ENCODE measurements at places on chromosomes 2 and 18.

DNA sequence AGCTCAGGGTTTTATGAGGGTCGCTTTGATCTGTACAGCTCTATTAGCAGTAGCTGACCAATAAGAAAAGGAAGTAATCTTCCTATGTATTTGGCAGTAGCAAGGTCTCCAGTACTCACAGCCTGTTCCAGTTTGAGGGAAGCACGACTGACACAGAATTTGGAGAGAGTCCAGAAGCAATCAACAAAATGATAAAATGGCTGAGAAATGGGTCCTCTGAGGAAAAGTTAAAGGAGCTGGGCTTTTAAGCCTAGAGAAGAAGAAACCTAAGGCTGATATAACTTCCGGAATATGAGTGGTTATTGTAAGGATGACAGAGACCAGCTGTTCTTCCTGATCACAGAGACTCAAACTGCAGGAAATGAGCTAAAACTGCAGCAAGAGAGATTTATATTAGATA, 382.8 kb downstream of the GPD2 start:
- DNase-seq = no peak

DNA sequence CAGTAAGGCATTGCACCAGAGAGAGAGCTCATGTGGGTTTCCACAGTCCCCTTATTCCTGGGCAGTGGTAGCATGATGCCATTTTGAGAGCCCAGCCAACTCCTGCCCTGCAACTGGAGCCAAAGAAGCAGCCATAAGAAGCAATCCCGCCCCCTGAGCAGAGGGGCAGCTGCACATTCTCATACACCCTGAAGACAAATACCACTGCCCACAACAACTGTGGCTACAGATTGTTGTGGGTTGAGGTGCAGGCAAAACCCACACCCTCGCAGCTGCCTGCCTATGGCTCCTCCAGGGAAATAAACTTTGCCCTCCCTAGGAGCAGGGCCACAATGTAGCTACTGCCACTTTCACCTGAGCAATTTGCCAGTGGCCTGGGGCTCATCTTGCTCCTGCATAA, 219.4 kb upstream of the NRXN1 start:
- no peak for DNase-seq

DNA sequence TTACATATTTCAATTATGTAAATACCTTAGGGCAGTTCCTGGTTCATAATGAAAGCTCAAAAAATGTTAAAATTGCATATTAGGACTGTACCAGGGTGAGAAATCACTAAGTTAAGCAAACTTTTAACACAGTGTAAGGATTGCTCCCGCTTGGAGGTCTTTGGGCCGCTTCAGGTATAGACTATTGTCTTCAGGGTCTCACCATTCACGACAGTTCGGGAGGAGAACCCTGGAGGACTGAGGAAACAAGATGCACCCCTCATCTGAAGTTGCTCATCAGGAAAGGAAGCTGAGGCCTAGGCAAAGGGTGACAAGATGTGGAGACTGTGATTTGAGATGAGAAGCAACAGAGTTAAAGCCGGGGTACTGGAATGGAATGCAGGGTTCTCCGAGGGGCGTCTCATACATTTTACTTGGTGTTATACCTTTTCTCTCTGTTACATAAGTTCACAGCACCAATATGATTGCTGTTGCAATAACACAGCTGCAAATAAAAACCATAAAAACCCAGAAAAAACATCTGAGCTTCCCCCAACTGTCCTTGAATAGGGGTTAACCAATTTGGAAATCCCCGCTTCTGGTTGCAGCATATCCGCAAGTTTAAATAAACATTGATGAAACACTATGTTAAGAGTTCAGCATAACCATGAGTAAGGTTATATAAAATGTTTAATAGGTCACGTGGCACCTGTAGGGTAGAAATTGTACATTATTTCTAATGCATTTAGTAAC, 40.1 kb downstream of the FBXO48 start:
- no peak for DNase-seq

GRCh38 chr2:20596973-20597859, 53.7 kb downstream of the HS1BP3 start:
- DNase-seq = peak; percentile 63

DNA sequence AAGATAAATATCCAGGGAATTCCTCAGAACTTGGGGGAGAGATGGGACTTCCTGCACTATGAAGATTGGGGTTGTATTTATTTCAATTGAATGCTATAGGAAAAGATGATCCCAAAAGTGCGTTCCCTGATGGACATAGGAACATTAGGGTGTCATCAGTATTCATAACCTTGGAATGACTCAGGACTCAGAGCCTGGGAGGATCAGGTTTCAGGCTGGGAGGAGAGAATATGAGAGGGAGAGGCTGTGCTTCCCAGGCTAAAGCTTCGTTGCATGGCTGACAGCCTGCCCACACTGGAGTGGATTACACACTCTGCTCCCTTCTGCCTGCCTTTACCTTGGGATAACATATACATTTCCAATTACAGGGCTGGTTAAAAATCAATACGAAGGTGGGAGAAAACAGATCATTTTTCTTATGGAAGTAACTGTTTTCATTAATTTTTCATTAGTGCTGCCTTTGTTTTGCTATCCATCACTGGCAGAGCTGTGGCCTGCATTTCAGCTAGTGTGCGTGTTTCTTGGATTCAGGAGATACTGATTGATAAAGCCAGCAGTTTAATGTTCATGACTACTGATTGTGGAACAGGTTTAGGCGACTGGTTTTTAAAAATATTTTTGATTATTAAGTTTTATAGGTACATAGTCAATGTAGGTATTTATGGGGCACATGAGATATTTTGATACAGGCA, 118.7 kb downstream of the KCTD1 start:
- no peak for DNase-seq

GRCh38 chr2:188870289-188870688, 103.9 kb upstream of the COL3A1 start:
- DNase-seq = no peak

GRCh38 chr18:27843783-27844777, 332.9 kb downstream of the CDH2 start:
- DNase-seq = no peak

DNA sequence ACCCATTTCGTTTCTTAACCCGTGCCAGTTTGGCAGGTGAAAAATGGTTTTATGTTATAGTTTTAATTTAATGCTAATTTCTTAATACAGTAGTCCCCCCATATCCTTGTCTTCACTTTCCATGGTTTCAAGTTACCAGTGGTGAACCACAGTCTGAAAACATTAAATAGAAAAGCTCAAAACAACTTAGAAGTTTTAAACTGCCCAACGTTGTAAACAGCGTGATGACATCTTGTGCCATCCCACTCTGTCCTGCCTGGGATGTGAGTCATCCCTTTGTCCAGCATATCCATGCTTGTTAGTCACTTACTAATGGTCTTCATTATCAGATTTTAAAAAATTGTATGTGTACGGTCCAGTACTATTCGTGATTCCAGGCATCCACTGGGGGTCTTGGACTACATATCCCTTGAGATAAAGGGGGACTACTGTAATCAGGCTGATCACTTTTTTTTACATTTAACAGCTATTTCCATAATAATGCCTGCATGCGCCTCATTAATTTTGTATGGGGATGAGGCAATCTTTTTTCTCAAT, 31.9 kb downstream of the SLC66A3 start:
- DNase-seq = no peak

DNA sequence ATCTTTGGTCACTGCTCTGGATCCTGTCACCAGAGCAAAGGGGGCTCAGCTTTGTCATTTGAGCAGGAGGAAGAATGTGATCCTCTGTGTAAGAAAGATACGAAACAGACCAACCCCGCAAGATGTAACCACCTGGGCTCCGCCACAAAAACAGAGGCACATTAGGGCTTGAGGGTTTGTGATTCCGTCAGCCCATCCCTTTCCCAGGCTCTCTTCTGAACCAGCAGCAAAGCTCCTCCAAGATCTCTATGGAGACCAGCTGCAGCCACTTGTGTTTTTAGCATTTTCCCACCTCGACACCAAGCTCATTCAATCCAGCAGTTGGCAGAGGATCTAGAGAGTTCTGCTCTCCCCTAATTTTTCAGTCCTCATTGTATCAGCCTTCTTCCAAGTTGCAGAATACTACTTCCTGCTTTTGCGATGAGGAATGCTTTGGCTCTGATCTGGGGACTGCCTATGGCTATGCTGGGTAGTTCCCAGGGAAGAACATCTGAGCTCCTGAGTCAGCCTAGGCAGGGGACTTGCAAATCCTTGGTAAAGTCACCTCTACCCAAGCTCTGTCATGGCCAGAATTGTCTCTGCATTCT, 139.6 kb upstream of the RAB12 start:
- DNase-seq = no peak

GRCh38 chr2:9158786-9159779, 47.5 kb upstream of the ASAP2 start:
- no peak for DNase-seq

GRCh38 chr2:160752475-160753330, 259.1 kb upstream of the RBMS1 start:
- peak; percentile 50 for DNase-seq

DNA sequence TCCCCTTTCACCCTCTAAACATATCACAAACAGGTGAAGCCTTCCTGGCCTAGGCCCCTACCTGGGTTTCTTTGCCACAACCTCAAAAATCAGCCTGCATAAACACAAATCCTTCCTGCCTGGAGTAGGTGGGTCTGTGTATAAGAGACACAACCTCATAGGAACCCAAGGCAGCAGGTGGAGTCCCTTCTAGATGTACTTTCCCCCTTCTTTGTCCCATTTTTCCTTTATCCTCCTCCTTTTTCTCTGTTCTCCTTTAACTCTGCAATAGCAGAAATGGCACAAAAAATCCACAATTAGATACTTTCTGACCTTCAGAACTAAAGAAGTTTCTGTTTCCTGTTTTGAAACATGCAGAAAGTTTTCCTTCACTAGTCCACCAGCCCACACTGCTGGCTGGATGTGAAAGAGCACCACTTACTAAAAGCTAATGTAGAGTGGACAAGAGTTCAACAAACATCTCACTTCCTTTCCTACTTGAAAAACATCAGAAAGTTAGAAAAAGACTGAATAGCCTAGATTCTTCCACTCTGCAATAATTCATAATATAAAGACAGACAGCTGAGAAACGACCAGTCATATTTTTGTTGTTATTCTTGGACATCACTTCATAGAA, 11.2 kb downstream of the SLC40A1 start:
- no peak for DNase-seq

- DNase-seq = no peak
These were observed 147.3 kb upstream of the NABP1 start for GRCh38 chr2:191530618-191531017.

- no peak for DNase-seq
These were observed 373.3 kb downstream of the IRS1 start for GRCh38 chr2:226426292-226426736.

DNA sequence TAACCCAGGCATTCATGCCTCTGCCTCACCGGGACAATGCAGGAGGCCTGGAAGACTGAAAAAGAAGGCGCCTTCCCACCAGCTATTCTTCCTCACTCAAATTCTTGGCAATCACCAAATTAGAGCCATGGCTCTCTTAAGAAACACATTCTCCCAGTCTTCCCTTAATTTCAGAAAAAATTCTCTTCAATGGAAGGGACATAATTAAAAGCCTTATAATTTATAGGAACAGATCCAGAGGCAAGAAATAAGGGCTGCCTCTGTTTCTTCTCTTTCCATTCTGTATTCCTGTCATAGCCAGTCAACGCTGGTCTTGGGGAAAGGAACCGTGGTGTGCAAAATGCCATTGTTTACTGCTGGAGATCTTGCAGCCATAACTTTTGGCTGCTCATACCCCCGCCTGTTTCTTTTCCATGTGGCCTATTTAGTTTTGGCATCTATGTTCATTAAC, 32.8 kb downstream of the DTNA start:
- no peak for DNase-seq

- no peak for DNase-seq
These were observed 5.7 kb downstream of the GREB1 start for GRCh38 chr2:11539317-11540147.

- DNase-seq = no peak
These were observed 559.9 kb upstream of the ID2 start for GRCh38 chr2:8121826-8122513.

- DNase-seq = no peak
These were observed 68.0 kb downstream of the BOLA3 start for GRCh38 chr2:74079522-74080341.

DNA sequence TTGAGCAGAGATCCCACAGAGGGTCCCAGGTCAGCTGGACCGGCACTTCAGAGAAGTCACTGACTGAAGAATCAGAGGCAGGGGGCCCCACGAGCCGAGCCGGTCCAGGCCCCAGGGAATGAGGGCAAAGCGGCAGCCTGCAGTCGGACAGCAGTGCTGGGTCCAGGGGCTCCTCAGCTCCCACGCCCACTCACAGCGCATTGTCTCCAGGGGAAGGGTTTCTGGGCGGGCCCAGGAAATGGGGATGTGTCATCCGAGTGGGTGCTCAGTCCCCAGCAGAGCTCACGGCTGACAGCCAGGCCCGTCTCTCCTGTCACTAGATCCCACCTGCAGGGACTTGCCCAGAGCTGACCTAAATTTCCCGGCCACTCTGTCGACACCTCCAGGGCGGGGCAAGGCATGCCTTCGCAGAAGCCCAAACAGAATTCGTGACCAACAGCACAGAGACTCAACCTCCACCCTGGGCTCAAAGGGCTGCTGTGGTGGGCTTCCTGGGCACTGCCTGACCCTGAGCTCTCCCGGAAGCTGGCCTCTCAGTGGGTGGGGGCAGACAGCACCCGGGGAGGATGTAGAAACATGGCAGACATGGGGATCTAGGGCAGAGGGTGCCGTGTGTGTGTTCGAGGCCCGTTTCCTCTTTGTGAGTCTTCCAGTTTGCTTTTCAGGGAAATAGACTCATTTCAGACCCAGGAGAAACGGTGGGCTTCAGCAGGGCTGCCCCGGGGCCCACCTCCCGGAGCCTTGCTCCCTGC, 42.1 kb upstream of the TAF1B start:
- DNase-seq = no peak

- DNase-seq = no peak
These were observed 6.3 kb downstream of the MTERF4 start for GRCh38 chr2:241095594-241096290.

GRCh38 chr2:60423505-60423904, 129.9 kb downstream of the BCL11A start:
- DNase-seq = no peak

DNA sequence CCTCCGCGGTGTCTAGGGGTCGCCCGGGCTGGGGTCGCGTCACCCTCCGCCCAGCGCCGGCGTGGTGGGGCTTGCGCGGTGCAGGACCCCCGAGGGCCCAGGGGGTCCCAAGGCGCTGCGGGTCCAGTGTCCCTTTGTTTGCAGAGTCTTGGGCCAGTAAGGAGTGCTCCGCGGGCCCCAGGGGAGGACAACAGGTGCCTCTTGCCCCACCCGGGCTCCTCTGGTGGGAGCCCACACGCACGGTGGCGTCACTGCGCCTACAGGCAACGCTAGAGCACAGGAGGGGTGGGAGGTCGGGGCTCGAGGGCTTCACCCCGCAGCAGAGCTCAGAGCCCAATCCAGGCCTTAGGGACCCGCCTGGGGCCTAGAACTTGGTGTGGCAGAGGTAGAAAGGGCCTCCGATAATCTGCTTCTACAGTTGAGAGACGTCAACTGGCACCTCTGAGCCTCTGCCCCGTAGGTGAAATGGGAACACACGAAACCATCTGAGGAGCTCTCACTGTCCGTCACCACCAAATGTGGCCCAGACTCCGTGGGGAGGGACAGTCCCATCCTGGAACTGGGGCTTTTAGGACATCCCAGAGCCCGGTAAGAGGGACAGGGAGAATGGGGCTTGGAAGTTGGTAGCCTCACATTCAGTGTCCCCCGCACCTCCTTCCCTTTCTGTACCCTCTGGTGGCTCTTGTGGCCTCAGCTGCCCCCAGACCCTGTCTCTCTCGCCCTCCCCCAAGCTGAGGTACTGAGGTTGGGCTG, 1.4 kb downstream of the ARID5A start:
- DNase-seq = no peak

GRCh38 chr2:241340631-241341163, 15.4 kb upstream of the FARP2 start:
- no peak for DNase-seq

GRCh38 chr2:3601561-3602271, 6.8 kb downstream of the COLEC11 start:
- DNase-seq = no peak

Data from Caco-2 (cell line).